ENCODE measurements at places on chromosomes 6 and 20.
A peak's percentile ranks its signal among the peaks of the same experiment; 100 is the strongest.

DNA sequence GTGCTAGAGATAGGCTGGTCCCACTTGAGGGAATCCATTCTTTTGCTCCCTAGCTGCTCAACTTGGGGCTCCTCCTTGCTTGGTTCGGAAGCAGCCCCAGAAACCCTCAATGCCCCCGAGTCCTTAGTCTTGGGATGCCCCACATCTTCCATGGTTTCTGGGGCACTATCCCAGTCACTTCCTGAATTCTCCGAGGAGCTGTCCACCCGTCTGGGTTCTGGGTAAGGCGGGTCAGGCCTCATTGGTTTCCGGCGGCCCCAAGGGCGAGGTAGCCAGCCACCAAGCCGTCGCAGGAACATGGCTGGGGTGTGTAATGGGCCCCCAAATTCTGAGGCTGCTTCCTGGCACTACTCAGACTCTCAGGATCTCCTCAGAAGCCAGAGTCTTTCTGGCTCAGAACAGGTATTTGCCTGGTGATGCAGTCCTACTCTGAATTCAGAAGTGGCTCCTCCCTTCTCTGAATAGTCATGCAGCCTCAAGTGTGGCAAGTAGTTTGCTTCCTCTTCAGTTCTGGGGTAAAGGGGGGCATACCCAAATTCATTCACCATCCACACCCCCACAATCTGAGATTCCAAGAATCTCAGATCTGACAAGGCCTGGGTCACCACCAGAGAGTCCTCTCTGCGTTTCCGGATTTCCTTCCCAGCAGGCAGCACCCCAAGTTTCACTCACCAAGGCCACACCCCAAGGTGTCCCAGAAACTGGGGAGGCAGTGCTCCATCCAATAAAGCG, 763 bp downstream of the C6orf47 start:
- no peak for DNase-seq

GRCh38 chr20:53301869-53302268, 291.8 kb downstream of the ZNF217 start:
- no peak for DNase-seq

DNA sequence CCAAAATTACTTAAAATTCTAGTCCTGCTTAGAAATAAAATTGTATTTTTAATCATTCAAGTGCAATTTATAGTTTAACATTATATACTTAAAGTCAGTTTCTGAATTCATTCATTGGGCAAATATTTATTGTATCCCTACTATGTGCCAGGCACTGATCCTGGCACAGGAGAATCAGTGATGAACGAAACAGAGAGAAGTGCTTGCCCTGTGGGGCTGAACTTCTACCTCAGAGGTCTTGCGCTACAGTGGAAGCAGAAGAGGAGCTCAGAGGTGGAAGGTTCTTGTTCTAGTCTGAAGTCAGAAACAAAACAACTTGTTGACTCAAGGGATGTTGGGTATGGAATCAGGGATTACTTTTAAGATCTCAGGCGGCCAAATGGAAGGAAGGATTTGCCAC, 6.0 kb downstream of the CLDN20 start:
- DNase-seq, result no peak

DNA sequence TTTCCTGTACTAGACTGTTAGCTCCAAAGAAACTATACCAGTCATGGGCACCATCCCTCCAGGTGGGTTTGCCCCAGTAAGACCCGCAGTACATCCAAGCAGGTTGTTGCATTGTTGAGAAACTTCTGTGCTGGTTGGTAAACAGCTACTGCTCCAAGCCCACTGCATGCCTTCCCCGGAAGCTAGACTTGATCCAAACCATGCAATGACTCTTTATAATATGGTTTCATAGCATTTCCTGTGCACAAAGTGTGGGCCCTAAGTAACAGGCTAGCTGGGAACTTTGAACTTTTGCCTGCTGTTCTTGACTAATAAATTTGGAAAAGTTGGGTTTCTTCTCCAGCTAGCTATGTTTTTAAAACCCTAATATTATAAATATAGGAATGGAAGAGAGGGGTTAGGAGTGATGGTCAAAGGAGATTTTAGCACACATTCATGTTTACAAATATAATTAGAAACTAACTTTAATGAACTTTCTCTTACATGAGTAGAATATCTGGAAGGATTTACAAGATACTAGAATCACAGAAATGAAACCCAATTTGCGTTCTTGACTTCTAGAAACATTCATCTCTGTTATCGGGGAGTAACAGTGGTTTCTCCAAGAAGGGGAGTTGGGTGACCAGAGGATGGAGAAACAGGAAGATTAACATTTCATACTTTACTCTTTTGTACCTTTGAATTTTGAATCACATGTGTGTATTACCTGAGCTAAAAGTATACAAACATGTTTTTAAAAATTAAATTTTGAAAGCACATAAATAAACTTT, 51.7 kb downstream of the GFOD1 start:
- no peak for DNase-seq

DNA sequence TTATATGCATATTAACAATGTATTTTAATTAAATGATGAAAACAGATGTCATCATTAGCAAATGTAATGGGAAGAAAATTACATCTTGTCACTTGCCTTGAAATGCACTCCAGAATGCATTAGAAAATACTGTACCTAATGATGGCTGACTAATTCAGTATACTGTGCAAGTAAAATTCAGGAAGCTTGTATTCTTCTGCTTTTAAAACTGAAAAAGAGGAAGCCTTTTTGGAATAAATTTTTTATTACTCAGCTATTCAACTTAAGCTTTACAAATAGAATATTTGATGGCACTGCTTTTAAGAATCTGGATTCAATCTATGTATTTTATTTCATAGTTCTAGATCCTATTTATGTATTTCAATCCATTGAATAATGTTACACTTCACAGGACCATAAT, 195.5 kb downstream of the RIMS1 start:
- DNase-seq, result no peak

GRCh38 chr20:32991383-32991782, 12.8 kb downstream of the SUN5 start:
- DNase-seq, result no peak

GRCh38 chr20:43680981-43681380, 14.1 kb downstream of the MYBL2 start:
- no peak for DNase-seq

- DNase-seq, result no peak
These were observed 1201.6 kb upstream of the MAP3K7 start for GRCh38 chr6:91788501-91788900.

GRCh38 chr6:162562041-162562440, 165.5 kb downstream of the PRKN start:
- no peak for DNase-seq

GRCh38 chr20:58716476-58717277, 24.1 kb downstream of the NPEPL1 start:
- DNase-seq, result no peak

- DNase-seq, result peak; percentile 40
These were observed at the start of the genes CYP39A1 and SLC25A27 for GRCh38 chr6:46652603-46653438. Gene CYP39A1 (minus strand): TSS chr6:46652818. CDS start chr6:46652582, 236 bp downstream. Gene SLC25A27 (plus strand): TSS chr6:46652975. CDS start chr6:46653193, 218 bp downstream.
